ENCODE measurements at places on chromosomes 4 and X.

DNA sequence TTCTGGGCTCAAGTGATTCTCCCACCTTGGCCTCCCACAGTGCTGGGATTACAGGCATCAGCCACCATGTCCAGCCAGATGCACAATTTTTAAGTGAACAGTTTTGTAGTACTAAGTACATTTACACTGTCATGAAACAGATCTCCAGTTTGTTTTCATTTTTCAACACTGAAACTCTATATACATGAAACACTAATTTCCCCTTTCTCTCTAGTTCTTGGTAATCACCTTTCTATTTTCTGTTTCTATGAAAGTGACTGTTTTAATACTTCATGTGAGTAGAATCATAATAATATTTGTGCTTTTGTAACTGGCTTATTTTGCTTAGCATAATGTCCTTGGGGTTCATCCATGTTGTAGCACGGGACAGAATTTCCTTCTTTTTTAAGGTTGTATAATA, 237.4 kb downstream of the CAMK2D start:
- no peak for DNase-seq

GRCh38 chr4:5051278-5052203, at the start of gene STK32B:
Gene STK32B (plus strand): TSS chr4:5051480.
- no peak for DNase-seq

- DNase-seq, result no peak
Measured at GRCh38 chr4:140870427-140870826, 114.2 kb upstream of the TBC1D9 start.

GRCh38 chr4:69843932-69844331, 16.0 kb downstream of the SULT1E1 start:
- no peak for DNase-seq

DNA sequence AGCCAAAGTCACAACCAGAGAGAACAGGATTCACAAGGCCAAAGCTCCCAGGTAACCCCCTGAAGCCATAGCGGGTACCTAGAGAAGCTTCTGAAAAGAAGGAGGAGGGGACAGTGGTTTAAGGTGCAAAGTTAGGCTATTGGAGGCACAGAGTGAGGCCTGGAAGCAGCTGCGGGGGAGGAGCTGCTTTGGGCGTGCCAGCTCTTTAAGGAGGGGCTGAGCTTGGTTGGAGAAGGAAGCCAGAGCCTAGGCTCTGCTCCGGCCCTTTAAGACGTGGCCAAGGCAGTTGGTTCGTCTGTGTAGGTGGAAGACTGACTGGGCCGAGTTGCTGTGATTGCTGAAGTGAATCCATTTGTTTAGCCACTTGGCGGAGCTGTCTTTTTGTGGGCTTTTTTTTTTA, 1.5 kb downstream of the KLF8 start:
- DNase-seq, result no peak

DNA sequence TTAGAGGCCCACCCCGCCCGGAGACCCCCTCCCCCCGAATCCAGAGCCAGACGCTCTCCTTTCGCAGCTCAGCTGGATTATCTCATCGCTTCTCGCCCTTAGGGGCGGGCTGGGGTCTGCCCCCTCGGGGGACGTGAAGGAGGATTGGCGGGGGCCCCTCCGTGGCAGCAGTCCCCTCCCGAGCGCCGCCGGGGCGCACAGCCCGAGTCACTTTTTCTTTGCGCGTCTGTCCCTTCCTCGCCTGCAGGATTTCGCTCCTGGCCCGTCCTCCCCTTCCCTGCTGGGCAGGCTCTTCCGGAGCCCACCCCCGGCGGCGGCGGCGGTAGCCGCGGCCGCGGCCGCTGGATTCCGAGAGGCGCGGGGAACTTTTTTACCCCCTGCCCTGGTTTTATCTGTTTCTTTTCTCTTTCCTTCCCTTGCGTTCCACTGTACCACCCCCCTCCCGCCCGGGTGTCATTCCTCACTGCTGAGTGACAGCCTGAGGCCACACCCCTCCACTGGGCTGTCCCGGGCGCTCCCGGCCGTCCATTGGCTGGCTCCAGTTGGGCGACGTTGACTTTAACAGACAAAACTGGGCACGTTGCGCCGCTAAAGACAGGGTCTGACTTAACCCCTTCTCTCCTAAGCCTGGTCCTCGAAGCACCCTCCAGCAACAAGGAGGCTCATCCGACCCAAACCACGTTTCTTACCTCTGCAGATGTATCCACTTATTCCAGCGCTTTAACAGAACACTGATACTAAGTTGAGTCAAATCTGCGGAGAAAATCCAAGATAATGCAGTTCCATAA, 492 bp upstream of the NKX3-2 start:
- DNase-seq, result no peak

DNA sequence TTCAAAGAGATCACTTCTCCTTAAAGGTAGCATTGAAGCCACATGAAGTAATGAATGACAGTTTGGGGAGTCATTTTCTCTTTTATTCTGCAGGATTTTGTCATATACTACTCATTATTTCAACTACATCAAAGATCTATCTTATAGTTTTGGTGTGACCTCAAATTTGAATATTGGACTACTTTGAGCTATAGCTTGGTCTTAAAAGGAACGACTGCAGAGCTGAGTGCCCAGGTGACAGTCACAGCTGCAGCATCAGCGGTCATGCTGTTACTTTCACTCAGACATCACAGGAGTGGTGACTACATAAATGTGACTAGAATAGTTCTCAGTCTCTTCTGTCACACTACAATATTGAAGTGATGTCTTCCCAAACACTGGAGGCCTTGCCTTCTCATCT, 10.7 kb upstream of the SPCS3 start:
- no peak for DNase-seq

- no peak for DNase-seq
Measured at GRCh38 chrX:126551306-126551705, 1.3 kb downstream of the DCAF12L1 start.

GRCh38 chrX:150983521-150984168, 510 bp downstream of the HMGB3 start:
- DNase-seq, result no peak

GRCh38 chr4:111923786-111924185, 221.5 kb upstream of the FAM241A start:
- no peak for DNase-seq

- no peak for DNase-seq
Measured at GRCh38 chr4:27846951-27847350, 986.3 kb downstream of the STIM2 start.

- DNase-seq, result no peak
Measured at GRCh38 chr4:79907001-79907400, 166.0 kb downstream of the ANTXR2 start.

GRCh38 chr4:73669410-73670183, 49.4 kb upstream of the RASSF6 start:
- no peak for DNase-seq

DNA sequence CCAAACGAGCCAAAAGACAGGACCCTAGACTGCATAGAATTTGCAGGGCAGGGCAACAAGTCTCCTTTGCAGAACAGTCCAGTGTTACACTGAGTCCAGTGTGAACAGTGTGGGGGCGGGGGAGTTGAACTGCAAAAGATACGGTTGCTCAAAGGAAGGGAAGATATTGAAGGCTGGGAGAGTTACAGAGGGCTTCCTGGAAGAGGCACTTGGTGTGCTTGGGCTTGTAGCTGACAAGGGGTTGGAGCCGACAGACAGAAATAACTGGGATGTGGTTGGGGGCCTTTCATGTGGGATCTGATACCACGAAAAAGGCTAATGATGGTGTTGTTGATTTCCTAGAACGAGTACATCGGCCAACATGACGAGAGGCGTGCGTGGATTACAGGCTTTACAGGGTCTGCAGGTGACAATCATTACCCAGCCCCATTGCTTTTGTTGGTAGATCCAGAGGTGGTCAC, 6.1 kb downstream of the XPNPEP2 start:
- DNase-seq, result no peak

DNA sequence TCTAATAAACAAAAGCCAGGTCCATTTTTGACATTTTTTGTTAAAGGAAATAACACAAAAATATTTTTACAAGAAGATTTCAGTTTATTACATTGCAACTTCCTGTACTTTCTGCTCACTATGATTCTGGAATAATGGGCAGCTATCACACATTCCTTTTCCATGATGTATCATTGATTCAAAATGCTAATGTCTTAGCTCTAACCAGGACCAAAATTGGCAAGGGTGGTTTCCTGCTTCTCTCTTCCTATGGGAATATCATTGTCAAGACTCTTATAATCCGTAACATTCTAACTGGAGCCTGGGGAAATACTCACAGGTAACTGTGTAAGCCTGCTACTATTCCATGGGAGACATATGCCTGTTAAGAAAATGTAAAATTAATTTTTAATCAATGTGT, 218.6 kb downstream of the DCAF12L2 start:
- no peak for DNase-seq

DNA sequence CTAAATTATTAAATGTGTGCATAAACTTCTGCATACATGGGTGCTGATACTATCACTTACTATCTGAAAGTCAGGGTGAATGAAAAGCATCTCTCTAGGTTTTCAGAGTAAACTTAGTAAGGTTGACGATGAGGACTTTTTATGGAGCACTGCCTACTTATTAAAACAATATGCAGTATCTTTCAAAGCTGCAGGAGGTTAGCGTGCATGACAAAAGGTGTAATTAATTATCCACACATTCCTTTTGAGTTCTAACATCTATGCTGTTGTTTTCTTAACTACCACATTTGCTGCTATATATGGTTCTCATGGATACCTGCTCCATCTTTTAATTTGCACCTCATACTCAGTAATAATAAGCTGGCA, 256.2 kb downstream of the FSTL5 start:
- DNase-seq, result no peak

GRCh38 chr4:35463251-35463952, 780.9 kb downstream of the ARAP2 start:
- DNase-seq, result no peak

- DNase-seq, result no peak
Measured at GRCh38 chrX:132292793-132293192, 73.5 kb upstream of the RAP2C start.

Measured in stimulated activated CD8-positive, alpha-beta memory T cell treated with anti-CD3 and anti-CD28 coated beads, Interleukin-15, amount 100 ng/mL, for 4 hours (primary cell).